ENCODE measurements at places on chromosomes 7 and 10.

DNA sequence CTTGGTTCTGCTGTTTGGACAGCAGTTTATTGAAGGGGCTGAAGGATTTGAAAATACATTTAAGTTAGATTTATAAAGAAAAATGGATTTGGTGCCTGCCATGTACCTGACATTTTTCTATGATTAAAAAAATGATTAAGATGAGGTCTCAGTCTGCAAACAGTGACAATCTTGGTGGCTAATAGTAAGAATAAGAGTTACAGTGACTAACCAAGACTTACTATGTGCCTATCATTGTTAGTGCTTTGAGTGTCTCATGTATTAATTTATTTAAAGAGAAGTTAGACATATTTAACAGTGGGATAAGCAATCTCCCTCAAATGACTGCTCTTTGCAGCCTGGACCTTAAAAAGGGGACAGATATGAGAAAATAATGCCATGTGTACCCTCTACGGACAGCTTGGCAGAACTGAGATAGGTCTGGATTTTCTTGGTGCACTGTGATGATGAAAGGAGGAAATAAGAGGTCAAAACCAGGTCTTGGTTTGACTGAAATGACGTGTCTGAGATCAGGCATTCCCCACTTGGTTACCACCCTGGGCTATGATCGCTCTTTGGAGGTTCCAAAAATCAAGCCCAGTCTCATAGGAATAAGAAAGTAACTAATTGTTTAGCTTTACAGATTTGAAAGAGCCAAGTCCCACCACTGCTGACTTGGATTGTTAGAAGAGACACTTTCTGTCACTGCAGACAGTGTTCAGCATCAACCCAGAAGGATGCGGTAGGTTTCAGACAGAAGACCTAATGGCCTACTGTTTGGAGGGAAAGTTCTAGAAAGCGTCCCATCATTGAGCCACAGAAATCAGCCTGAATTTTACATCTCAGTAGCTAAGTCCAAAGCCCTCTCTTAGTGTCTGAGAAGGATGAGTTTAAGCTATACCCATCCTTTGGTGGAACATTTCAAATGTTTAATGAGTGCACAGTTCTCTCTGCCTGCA is 2.1 kb downstream of the CASP7 start:
- no peak for DNase-seq

GRCh38 chr10:63516207-63516606 is 5.0 kb upstream of the REEP3 start:
- DNase-seq: no peak

DNA sequence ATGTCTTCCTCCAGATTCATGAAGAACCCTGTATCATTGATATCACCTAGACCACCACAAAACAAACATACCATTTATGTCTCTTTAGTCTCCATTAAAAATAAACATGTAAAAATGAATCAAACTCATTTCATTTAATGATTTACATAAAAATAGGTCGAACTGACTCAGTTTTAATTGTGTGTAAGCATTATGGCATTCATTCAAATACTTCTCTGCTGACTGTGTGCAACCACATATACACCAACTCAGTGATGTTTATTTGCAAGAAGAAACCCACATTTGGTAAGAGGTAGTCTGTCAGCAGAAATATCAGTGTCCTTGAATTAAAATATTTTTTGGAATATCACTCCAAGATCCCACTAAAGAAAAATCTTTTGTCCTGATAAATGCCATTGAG is 30.5 kb downstream of the ABCB1 start:
- no peak for DNase-seq

DNA sequence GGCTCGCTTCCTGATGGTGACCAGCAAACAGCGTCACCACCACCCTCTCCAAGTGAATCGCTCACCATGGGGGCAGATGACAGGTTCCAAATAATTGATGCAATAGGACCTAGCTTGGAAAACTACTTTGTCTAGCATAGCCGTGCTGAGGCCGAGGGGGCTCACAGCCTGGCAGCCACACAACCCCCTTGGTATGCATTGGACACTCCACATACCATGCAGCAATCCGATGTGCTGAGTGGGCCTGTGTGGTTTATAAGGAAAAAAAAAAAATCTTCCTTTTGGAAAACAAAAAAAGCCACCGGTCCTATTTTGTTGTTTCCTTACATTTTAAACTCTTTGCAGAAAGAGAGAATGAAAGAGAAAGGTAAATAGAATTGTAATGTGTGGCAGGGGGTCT is 15.1 kb downstream of the GATA3 start:
- no peak for DNase-seq

- DNase-seq: no peak
Measured at GRCh38 chr10:71381611-71382010, 15.1 kb upstream of the CDH23 start.
